CD8-positive, alpha-beta T cell (primary cell): ENCODE measurements at places on chromosomes 6 and 20. TPM values are rescaled to one million over a fixed set of nuclear protein-coding genes. Genes with fewer than 3 reads are reported as not detected.

- DNase-seq = peak; percentile 20
These were observed 4.1 kb upstream of the ENPP5 start for GRCh38 chr6:46174904-46175303.

DNA sequence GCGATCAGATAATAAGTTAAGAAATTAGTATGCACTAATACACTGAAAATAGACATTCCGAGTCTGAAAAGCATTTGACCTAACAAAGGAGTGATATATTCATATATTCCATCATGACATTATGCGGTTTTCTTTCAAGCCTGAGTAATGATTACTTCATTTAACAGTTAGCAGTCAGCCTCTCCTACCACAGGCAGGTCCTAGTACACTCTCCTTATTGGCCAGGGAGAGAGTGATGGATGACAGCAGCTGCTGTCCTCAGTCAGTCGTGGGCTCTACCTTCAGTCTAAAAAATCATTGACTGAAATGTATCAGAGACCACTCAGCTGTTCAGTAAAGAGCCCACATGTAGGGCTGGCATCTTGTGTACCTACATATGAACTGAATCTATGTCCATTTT lies 33.2 kb upstream of the VGLL2 start:
- DNase-seq = no peak

Gene RBBP8NL
- not detected for total RNA-seq

Gene ABHD16B
- not detected for total RNA-seq

DNA sequence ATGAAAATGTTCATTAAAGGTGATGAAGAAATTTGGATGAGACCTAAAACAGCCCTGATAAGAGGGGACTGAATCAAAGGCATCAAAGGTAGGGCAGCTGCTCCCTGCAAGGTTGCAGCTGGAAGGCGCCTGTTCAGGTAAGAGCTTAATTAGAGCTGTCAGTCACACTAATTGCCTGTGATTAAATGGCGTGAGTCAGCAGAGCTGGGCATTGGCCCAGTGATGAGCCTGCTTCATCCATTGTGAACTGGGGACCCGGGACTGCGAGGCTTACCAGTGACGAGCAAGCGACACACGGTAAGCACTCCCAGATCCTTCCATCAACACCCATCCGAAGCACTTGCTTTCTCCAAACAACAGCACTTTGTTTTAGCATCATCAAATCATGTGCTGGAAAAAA lies 621.5 kb upstream of the CDH4 start:
- no peak for DNase-seq
